ENCODE measurements at places on chromosomes 7 and 10.

DNA sequence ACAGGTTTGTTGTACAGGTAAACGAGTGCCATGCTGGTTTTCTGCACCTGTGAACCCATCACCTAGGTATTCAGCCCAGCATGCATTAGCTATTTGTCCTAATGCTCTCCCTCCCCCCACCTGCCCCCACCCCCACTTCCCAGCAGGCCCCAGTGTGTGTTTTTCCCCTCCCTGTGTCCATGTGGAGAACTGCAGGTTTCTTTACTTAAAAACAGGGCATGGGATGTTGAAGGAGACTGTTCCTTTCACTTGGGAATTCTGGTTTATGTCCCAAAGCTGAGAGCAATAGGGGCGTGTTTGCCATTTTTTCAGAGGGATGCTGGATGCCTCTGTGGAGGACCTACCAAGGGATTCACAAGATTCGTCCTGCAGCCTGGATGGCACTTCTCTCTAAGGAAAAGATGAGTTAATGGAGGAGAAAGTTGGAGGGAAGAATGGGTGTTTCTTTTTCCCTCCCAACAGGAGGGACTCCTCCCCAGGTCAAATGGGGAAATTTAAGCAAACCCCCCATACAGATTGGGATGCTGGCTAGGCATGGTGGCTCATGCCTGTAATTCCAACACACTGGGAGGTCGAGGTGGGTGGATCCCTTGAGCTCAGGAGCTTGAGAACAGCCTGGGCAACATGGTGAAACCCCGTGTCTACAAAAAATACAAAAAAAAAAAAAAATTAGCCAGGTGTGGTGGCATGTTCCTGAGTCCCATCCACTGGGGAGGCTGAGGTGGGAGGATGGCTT, 136.0 kb downstream of the GALNT17 start:
- DNase-seq: no peak

DNA sequence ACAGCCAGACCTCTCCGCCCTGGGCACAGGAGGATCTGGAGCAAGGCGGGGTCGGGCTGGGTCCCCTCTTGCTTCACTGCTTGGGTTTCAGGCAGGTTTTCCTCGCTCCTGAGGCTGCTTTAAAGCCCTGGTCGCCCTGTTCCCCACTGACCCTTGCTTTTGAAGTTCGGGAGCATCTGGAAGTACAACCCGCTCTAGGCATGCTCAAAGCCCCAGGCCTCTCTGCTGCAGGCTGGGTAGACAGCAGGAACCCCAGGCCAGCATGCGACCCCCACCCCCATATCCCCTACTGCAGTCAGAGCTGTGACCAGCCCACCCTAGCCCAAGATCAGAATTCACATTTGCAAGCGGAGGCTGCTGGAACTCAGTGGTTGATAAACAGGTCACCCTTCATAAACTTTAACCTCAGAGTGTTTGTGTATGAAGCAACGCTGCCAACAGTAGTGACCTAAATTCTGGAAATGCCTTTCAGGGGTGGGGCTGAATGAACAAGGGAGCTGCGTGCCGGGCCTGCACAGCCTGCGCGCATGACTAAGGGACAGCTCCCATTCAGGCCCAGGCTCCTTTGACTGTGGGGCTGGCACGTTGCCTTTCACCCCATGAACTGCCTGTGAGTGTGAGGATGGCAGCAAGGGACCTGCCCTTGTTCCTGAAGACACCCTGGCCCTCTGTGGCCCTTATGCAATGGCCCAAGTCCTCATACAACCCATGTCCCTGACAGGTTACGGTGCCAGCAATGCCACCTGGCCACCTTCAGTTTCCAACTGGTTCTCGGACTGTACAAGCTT, 52.5 kb downstream of the PROSER2 start:
- no peak for DNase-seq

- DNase-seq: no peak
Observed at GRCh38 chr10:48523212-48523819, 81.6 kb downstream of the ARHGAP22 start.

GRCh38 chr10:37436357-37436756, 311.0 kb downstream of the ANKRD30A start:
- DNase-seq: no peak

DNA sequence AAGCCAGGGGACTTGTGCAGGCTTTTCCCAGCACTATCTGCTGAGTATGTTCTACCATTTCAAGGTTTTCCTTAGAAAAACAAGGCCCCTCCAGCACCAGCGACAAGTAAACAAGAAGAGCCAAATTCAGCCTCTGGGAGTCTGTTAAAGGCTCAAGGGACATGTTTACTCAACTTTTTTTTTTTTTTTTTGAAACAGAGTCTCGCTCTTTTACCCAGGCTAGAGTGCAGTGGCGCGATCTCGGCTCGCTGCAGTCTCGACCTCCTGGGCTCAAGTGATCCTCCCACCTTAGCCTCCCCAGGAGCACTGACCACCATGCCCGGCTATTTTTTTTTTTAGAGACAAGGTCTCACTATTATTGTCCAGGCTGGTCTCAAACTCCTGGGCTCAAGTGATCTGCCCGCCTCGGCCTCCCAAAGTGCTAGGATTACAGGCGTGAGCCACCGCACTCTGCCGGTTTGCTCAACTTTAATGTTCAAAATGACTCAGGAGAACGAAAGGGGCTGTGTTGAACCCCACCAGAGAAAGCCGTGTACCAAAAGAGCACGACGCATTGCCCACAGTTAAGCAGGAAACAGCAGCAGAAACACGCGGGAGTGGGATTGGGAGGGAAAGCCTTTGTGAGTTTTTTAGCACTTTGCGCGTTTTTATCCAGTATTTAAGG, 772 bp downstream of the PRDX3 start:
- peak; percentile 76 for DNase-seq

DNA sequence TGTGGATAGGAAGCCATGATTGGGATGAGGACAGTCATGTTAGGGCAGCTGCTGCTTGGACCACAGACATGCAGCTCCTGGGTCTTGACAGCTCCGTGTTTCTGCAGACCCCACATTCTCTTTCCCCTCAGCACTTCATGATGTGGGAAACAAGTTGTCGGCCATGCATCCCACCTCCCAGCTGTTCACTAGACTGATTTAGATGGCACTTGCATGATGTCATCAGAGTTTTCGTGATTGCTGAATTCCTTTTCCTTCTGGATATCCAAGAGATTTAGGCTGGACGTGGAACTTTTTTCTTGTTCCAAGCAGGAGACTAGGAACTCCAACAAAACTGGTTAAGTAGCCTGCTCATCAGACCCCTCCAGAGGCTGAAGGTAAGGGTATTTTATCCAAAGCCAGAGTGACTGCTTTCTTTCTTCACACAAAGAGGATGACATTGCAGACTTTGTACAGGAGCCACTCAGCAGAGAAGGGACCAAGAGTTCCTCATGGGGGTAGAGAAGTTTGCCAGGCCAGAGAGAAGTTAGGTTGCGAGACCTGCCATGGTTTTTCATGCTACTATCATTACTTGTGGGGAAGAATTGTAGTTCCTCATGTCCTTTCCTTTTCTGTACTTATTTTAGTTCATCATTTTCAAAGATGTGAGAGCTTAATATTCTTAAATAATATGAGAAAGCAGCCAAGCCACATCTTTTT, 117.7 kb upstream of the GJD4 start:
- DNase-seq: no peak

GRCh38 chr10:94358480-94358879, 4.3 kb downstream of the NOC3L start:
- DNase-seq: no peak

- DNase-seq: no peak
Observed at GRCh38 chr10:129637010-129637409, 170.0 kb downstream of the MGMT start.
